Lower lobe of right lung (tissue), 2 donors: ENCODE measurements at places on chromosomes 12 and 14. TPM values are rescaled to one million over a fixed set of nuclear protein-coding genes. Genes with fewer than 3 reads are reported as not detected.
A peak's percentile ranks its signal among the peaks of the same experiment; 100 is the strongest.

Gene RNASE2
- 6.0 TPM for total RNA-seq

Gene VRTN
- not detected for total RNA-seq

Gene PPM1A
- 58.0 TPM for total RNA-seq

GRCh38 chr14:54503486-54503885, 6.2 kb upstream of the CGRRF1 start:
- no peak overlapping the region for H3K27ac ChIP-seq
- DNase-seq: no peak
- H3K4me1 ChIP-seq: peaks cover 4% of the 10 kb centered on the region
- no peaks in the 10 kb centered on the region for H3K27me3 ChIP-seq

DNA sequence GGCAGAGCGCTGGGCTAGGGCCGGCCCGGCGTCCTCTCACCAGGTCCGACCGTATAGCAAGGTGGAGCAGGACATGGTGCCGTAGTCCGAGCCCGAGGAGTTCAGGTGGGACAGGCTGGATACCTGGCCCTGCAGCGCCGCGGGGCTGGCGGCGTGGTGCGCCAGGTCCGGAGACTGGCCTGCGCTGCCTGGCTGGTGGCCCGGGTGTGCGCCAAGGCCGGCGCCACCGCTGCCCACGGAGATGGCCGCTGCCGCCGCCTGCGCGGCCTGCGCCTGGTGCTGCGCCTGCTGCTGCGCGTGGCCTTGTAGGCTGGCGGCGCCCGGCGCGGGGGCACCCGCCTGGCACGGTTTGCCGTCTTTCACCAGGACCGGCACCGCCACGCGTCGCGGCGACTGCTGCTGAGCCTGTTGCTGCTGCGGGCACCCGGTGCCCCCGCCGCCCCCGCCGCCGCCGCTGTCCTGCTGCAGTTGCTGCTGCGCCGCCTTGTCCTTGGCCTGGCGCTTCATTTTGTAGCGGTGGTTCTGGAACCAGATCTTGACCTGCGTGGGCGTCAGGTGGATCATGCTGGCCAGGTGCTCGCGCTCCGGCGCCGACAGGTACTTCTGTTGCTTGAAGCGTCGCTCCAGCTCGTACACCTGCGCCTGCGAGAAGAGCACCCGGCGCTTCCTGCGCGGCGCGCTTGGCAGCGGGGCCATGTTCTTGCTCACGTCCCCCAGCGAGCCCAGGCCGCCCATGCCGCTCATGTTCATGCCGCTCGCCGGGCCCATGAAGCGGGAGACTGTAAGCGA, 2.6 kb downstream of the NKX2-1 start:
- DNase-seq: peak; percentile 55
- peaks cover 19% of the 10 kb centered on the region for H3K4me1 ChIP-seq
- H3K27ac ChIP-seq: peak overlapping the region; percentile 87
- H3K36me3 ChIP-seq: no peaks in the 10 kb centered on the region
- peak overlapping the region; percentile 53 for H3K4me3 ChIP-seq
- H3K27me3 ChIP-seq: peaks cover 97% of the 10 kb centered on the region

DNA sequence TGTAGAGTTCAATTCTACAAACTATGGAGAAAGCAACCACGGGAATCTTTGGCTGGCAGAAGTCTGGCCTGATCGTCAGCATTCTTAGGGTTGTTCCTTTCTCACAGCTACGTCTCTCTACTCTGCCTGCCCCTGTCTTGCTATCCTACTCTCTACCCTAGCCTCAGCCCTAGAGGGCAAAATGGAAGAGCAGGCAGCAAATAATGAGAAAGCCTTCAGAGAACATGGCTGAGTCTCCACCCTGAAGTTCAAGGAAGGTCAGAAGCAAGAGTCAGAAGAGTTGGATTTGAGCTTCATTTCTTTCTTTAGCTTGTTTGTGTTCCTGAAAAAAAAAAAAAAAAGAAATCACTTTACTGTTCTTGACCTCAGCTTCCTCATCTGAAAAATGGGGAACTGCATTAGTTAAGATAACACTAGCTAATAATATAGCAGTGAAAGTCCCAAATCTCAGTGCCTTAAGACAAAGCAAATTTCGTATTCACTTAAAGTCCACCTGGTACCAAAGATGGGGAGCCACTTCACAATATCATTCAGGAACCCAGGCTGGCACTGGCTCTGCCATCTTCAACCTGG, 50.2 kb upstream of the CCND2 start:
- DNase-seq: no peak
- H3K4me3 ChIP-seq: no peak overlapping the region
- peaks cover 7% of the 10 kb centered on the region for H3K4me1 ChIP-seq
- peaks cover 4% of the 10 kb centered on the region for H3K27me3 ChIP-seq

GRCh38 chr14:104786091-104786586, 9.4 kb downstream of the AKT1 start:
- H3K27me3 ChIP-seq: no peaks in the 10 kb centered on the region
- DNase-seq: peak; percentile 84
- H3K27ac ChIP-seq: peak overlapping the region; percentile 67
- no peak overlapping the region for H3K4me3 ChIP-seq
- peaks cover 42% of the 10 kb centered on the region for H3K36me3 ChIP-seq

DNA sequence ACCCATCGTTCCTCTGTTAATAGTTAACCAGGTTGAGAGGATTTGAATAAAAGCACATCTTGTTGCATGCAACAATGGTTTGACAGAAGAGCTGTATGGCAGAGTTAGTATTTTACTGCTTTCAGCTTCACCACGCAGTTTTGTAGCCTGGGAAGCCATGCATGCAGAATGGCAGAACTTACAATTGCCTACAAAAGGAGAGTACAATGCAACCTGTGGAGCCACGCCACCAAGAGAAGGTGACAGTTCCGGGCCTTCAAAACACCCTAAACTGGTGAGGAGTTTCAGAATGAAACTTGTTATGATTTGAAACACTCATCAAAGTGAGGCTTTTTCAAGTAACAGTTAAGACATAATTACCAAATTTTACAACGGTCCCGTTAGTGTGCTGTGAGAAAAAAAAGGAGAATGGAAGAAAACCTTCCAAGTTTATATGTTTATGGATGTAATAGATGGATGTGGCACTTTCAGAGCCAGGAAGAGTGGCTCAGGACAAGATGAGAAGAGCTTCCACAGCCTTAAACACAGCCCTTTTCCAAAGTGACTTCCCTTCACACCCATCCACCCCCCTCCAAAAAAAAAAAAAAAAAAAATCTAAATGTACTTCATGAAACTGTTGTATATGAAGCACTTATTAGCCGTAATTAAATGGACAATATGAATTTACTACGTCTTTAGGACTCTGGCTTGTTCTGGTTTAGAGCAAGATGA, 158.7 kb downstream of the EGLN3 start:
- H3K4me1 ChIP-seq: peaks cover 9% of the 10 kb centered on the region
- no peaks in the 10 kb centered on the region for H3K36me3 ChIP-seq
- H3K27me3 ChIP-seq: no peaks in the 10 kb centered on the region
- H3K27ac ChIP-seq: no peak overlapping the region
- no peak for DNase-seq

DNA sequence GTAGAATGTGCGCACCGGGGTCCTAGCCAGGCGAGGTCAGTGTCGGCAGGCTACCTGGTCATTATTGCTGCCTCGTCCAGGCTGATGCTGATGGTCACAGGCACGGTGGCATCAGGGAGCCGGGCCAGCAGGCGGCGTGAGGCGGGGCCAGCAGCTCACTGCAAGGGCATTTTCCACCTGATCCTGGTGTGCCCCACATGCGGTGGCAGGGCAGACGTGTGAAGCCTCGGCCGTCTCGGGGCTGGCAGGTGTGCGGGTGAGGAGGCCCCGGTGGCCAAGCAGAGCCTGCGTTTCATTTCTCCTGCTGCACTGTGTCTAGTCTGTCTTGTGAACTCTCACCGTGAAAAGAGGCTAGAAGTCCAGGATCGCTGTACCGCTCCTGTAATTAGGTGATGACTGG, 12.0 kb upstream of the AMN start:
- no peak for DNase-seq
- no peak overlapping the region for H3K27ac ChIP-seq
- no peaks in the 10 kb centered on the region for H3K4me1 ChIP-seq
- no peak overlapping the region for H3K4me3 ChIP-seq
- no peaks in the 10 kb centered on the region for H3K27me3 ChIP-seq
- peaks cover 20% of the 10 kb centered on the region for H3K36me3 ChIP-seq

GRCh38 chr14:64689289-64689688, 14.9 kb upstream of the PLEKHG3 start:
- no peak overlapping the region for H3K27ac ChIP-seq
- peaks cover 17% of the 10 kb centered on the region for H3K4me1 ChIP-seq
- H3K36me3 ChIP-seq: no peaks in the 10 kb centered on the region
- H3K27me3 ChIP-seq: no peaks in the 10 kb centered on the region
- no peak overlapping the region for H3K4me3 ChIP-seq

- no peaks in the 10 kb centered on the region for H3K4me1 ChIP-seq
- DNase-seq: no peak
- no peak overlapping the region for H3K4me3 ChIP-seq
- H3K27ac ChIP-seq: no peak overlapping the region
- no peaks in the 10 kb centered on the region for H3K36me3 ChIP-seq
These were observed 249.9 kb upstream of the FLRT2 start for GRCh38 chr14:85280074-85280473.

- H3K4me3 ChIP-seq: no peak overlapping the region
- no peaks in the 10 kb centered on the region for H3K4me1 ChIP-seq
- no peak overlapping the region for H3K27ac ChIP-seq
- no peaks in the 10 kb centered on the region for H3K36me3 ChIP-seq
- H3K27me3 ChIP-seq: no peaks in the 10 kb centered on the region
- DNase-seq: no peak
These were observed 44.8 kb upstream of the TMPO start for GRCh38 chr12:98470469-98471082.
